Stimulated activated CD8-positive, alpha-beta memory T cell treated with anti-CD3 and anti-CD28 coated beads, Interleukin-7, amount 100 ng/mL, for 1 hour (primary cell): ENCODE measurements at places on chromosomes 16 and 17.

DNA sequence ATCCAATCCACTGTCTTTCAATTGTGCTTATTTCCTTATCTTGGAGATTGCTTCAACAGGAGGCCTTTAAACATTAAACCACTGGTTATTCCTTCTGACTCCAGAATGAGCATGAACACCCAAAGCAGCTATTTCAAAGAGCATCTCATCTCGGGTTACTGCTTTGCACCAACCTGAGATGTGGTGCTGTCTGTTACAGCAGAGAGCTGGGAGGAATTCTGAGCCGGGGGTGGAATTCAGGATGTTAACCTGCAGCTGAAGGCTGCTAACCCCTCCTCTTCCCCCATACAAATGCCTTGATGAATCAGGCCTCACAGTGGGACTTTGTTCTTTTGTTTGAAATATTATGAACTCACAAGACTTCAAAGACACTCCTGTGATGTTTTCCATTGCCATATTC is 113.1 kb downstream of the SHISA9 start:
- DNase-seq, result no peak

DNA sequence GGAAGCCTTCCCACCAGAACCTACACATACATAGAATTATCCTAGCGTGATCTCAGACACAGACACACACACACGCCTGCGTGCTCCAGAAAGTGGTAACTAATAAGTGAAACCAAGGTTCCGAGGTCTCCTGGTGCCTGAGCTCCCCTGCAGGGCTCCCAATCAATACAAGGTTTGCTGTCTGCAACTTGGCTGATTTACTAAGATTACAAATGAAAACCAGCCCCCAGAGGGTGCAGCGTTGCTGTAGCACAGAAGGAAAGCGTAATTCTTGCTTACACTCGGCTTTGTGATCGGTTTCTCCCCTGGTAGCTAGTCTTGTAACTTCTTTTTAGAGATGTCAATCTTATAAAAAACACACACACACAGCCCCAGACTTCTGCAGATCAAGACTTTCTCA is 334.1 kb upstream of the XYLT1 start:
- no peak for DNase-seq

DNA sequence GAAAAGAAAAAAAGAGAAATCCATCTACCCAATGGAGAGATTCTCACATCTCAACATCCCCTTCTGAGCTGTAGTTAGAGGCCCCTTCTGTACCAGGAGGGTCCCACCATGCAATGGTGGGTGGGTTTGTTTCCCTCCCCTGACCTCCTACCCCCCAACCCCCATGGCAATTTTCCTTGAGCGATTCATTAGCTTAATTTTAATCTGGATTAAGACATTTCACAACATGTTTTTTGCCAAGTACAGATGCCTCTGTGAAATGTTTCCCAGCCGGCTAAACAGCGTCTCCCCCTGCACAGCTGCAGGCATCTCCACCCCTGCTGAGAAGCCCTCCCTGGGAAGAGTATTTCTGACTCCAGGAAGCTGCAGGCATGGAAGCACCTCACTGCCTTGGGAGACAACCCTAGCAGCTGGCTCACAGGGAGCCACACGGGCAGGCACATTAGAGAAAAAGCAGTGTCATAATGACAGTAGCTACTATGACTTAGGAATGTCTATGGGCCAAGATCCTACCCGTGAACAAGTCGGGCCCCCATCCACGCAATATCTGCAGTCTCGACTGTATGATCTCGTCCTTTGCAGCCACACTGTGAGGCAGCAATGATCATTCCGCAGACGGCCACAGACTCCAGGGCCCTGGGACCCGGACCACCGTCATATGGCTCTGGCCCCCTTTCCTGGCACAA is 117.3 kb downstream of the ADCY9 start:
- no peak for DNase-seq

DNA sequence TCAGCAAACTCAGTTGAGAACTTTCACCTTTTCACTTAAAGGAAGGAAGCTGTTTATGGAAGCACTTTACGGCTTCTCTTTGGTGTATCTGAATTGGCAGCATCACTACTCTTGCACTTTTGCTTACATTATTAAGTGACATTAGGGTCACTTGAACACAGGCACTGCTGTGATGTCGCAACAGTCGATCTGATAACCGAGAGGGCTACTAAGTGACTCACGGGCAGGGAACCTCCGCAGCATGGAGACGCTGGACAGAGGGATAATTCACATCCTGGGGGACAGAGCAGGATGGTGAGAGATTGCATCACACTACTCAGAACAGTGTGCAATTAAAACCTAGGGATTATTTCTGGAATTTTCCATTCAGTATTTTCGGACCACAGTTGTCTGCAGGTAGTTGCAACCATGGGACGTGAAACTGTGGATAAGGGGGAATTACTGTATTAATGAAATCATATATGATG is 56.5 kb downstream of the DNAH2 start:
- DNase-seq, result no peak

DNA sequence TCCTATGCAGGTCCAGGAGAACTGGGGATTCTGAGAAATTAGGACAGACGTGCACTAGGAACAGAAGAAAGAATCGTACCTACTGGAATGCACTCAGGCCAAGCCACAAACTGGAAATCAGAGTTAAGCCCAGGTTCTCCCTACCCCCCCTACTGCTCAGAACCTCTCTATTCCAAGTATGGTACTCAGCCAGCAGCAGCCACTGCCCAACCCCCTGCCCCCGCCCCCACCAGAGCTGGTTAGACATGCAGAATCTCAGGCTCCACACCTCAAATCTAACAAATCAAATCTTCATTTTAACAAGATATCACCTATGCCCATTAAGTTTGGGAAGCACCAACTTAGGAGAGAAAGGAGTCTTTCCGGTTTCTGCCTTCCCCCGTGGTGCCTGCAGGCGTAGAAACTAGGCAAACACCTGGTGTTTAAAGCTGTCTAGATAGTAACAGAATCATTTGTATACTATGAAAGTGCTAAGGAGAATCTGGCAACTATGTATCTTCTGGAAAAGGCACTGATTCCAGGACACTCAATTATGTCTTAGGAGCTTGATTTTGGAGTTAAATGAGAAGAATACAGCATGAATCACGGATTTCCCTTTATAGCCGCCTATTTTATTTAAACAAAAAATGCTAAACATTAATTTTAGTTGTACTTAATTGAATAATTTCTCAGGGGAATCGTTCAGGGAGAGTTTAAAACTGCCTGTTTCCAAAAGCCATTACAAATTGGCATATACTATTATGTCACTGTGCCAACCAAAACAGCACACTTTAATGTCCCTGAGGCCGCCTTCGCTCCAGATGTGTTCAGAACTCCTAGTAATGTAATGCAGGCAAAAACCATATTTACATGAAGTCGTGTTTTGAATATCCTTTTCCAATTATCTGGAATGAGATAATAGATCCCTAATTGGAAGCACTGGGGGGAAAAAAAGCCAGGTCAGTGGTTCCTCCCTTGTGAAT is 166.5 kb downstream of the STX8 start:
- no peak for DNase-seq

- no peak for DNase-seq
Measured at GRCh38 chr17:79331492-79331891, 256.9 kb downstream of the ENGASE start.

DNA sequence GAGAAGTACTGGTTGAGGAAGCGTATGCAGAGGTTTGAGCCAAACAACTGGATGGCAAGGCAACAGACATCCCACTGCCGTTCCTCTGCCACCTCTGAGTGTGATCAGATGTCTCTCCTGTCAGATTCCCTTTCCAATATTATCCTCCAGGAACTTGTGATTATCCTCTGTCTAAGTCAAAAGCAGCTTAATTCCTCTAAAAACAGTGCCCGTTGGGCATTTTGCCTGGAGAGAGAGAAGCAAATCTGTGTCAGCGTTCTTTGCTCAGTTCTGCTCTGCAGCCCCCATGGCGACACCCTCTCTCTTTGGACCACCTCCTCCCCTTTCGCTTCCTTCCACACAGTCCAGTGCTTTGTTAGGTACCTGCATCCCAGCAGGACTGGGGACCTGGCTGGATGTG is 56.1 kb upstream of the TBX2 start:
- no peak for DNase-seq

GRCh38 chr17:45759761-45760160 is 24.4 kb upstream of the CRHR1 start:
- no peak for DNase-seq

DNA sequence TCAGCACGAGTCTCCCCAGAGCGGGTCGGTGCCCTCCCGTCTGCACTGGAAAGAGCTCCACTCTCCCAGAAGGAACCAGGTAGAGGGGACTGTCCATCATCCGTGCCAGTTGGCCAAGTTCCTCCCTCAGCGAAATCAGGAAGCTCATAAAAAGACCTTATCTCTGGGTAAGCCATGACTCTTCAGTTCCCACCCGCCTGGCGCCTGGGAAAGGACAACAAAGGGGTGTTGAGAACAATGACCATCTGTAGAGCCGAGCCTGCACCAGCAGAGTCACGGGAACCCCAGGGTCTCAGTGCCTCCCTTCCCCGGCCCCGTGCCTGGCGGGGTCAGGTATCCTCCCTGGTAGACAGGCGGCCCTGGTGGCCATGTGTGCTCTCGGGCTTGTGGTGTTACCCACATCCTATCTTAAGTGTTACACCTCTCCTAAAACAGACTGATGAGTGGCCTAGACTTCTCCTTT is 190.7 kb downstream of the AXIN2 start:
- no peak for DNase-seq

DNA sequence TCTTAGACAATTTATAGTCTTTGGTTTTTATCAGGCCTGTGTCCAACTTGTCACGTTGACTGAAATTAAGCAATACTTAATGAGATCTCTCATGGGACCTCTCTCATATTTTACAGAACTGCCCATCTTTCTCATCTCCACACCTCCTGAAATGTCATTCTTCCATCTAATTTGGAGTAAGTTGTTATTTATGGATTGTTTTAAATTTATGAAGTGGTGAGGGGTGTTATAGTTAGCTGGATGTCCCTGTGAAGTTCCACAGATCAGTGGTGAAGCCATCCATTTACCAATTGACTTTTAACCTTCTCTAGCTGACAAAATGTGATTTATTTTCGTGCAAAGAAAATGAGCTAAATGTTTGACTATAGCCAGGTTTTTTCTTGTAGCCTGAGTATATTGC is 824.9 kb downstream of the KCNJ2 start:
- no peak for DNase-seq

DNA sequence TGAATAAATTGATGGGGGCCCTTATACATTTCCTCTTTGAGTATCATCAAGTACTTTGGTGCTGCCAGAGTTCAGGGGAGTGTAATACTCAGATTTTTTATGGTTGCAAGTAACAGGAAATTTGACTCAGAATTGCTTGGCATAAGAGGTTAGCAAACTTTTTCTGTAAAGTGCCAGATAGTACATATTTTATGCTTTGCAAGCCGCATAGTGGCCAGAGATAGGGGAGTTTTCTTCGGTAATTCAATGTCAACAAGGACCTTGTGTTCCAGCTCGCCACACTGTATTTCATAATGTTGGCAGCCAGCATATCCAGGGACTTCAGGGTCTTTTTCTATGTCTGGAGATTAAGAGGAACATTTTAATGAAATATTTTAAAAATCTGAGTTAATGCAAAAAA is 51.0 kb upstream of the MARCHF10 start:
- DNase-seq, result no peak

DNA sequence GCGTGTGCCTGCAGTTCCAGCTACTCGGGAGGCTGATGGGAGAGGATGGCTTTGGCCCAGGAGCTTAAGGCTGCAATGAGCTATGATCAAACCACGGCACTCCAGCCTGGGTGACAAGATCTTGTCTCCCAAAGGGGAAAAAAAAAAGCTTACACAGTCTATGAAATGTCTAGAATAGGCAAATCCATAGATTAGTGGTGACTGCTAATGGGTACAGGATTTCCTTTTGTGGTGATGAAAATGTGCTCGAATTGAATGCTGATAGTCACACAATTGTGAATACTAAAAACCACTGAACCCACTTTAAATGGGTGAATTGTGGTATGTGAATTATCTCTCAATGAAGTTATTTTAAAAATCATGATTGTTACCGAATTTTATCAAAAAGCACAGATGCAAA is 14.9 kb downstream of the USP7 start:
- no peak for DNase-seq

GRCh38 chr16:30137897-30138296 is 14.9 kb upstream of the MAPK3 start:
- DNase-seq, result no peak

DNA sequence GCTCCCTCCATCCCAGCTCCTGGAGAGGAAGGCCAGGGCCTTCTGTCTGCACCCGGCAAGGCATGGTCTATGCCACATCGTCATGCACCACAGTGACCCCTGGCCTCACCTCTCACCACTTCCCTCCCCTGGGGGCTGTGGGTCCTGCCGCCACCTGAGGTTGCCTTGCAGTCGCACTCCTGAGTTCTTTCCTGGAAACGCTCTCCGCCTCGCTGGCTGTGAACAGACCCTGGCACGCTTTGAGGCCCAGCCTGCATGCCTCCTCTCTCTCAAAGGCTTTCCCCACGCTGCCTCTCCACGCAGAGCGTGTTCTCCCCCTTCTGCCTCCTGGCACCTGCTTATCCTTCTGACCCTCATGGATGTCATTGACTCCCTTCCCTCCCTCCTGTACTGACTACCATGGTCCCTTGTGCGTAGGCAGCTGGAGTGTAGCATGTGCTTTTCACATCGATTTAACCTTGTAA is 45.4 kb downstream of the SEC14L1 start:
- no peak for DNase-seq

- no peak for DNase-seq
Measured at GRCh38 chr16:85195900-85196772, 83.9 kb upstream of the CIBAR2 start.

- no peak for DNase-seq
Measured at GRCh38 chr16:49528060-49528865, 154.7 kb downstream of the C16orf78 start.

DNA sequence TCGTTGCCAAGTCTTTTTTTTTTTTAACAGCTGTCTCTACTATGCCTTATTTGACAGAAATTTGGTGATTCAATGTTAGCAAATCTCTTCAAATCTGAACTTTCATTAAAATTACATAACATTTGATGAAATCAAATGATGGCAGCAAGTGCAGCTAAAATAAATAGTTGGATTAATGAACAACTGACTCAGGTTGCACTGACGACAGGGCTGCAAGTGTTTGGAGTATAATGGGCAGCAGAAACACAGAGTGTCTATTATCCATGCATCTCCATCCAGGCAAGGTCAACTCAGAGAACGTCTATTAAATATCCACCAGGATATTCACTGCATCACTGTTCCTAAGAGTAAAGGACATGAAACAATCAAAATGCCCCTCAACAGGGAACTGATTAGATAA is 109.8 kb downstream of the SLC39A11 start:
- no peak for DNase-seq

GRCh38 chr17:77295241-77295853 is 154.6 kb downstream of the SEC14L1 start:
- no peak for DNase-seq

GRCh38 chr17:37310940-37311339 is 64.8 kb upstream of the C17orf78 start:
- DNase-seq, result no peak
